Caco-2 (cell line): ENCODE measurements at places on chromosomes 12 and 14. TPM values are rescaled to one million over a fixed set of nuclear protein-coding genes. Genes with fewer than 3 reads are reported as not detected.

GRCh38 chr12:119780786-119781434, 96.2 kb downstream of the CIT start:
- no peaks in the 10 kb centered on the region for H3K27me3 ChIP-seq
- peak; percentile 51 for DNase-seq

DNA sequence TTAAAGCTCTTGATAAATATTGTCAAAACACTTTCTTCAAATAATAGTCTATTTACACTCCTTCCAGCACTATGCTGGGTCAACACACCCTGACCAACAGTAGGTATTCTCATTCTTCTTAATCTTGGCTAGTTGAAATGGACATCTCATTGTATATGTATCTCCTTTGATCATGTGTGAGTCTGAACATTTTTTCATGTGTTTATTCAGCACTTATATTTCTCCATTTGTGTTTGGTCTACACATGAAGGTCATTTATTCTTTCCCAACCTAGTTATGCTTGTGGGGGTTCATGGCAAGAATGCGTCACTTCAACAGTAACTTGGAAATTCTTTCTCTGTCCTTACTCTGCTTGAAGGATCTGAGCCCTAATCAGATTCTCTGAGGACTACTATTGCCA, 133.1 kb upstream of the ARID2 start:
- H3K27ac ChIP-seq, result peak overlapping the region; percentile 24
- H3K4me3 ChIP-seq, result no peak overlapping the region
- DNase-seq, result peak; percentile 60

- no peak overlapping the region for H3K27ac ChIP-seq
- no peaks in the 10 kb centered on the region for H3K36me3 ChIP-seq
- H3K4me3 ChIP-seq, result no peak overlapping the region
- H3K4me1 ChIP-seq, result no peaks in the 10 kb centered on the region
These were observed 199.5 kb upstream of the PLEKHG7 start for GRCh38 chr12:92503029-92503931.

GRCh38 chr12:11652351-11653040, 3.0 kb downstream of the ETV6 start:
- H3K27ac ChIP-seq, result no peak overlapping the region
- H3K27me3 ChIP-seq, result no peaks in the 10 kb centered on the region
- H3K4me3 ChIP-seq, result no peak overlapping the region
- H3K36me3 ChIP-seq, result no peaks in the 10 kb centered on the region
- DNase-seq, result no peak

Gene MTERF2
- 9.8 and 10.1 TPM in 2 replicates for total RNA-seq

Gene RAB15
- total RNA-seq, result 69.5 and 92.5 TPM in 2 replicates

Gene NDUFB1
- 105 and 115 TPM in 2 replicates for total RNA-seq

DNA sequence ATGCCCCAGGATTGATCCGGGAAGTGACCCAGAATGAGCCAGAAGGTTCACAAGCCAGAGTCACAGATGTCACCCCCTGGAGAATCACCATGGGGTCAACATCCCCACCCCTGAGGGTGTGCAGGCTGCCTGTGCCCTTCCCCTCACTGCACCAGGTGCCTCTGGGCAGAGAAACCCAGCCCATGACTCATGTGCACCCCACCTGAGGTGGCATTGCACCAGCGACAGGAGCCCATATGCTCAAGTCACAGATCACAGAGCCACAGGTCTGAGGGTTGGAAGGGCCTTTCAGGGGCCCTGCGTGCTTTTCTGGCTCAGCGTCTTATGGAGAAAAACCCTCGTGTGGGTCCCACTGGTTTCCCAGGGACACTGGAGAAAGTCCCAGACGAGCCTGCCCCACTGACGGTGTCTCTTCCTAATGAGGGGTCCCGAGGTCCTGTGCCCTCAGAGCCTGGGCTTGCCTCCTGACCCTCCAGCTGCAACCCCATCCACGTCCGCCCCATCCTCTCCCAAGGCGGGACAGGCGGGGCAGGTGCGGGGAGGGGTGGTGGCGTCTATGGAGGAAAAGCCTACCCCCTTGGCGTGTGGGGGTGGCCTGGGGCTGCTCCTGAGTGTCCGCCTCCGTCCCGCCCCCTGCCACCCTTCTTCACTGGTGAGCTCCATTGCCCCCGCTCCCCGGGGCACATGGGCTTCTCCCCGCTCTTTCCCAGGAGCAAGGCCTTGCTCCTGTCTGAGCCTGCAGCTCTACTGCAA, 47.6 kb downstream of the SLC8B1 start:
- DNase-seq, result no peak
- no peaks in the 10 kb centered on the region for H3K36me3 ChIP-seq
- H3K27ac ChIP-seq, result no peak overlapping the region
- no peaks in the 10 kb centered on the region for H3K27me3 ChIP-seq
- H3K4me1 ChIP-seq, result no peaks in the 10 kb centered on the region

Gene BDKRB2
- 1.4 and 2.0 TPM in 2 replicates for total RNA-seq

DNA sequence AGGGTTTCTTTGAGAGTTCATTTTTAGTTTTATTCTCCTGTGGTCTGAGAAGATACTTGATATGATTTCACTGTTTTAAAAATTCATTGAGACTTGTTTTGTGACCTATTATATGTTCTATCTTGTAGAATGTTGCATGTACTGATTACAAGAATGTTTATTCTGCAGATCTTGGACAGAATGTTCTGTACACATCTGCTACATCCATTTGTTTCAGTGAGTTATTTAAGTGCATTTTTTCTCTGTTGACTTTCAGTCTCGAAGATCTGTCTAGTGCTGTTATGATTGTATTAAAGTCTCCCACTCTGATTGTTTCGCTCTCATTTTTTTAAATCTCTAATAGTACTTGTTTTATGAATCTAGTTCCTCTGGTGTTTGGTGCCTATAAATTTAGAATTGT, 1319.8 kb downstream of the TMEM121 start:
- DNase-seq, result no peak
- peaks cover 26% of the 10 kb centered on the region for H3K4me1 ChIP-seq
- H3K36me3 ChIP-seq, result no peaks in the 10 kb centered on the region
- H3K27me3 ChIP-seq, result no peaks in the 10 kb centered on the region
- H3K4me3 ChIP-seq, result peak overlapping the region; percentile 28

DNA sequence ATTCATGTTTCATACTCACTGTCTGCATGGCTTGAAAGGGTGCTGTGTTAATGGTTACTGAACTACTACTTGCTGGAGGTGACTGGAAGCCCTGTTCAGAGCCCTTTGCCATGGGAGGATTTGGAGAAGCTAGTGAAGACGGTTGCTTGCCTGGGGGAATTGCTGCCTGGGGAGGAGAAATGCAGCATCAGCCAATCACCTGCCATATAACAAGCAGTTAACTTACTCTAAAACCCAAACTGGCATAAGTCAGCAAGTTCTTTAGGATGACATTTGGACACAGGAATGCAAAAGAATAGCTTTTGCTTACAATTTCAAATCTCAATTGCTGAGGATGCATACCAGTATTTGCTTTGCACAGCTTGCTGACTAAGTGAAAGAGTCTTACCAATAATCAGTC, 23.4 kb upstream of the IPO8 start:
- H3K4me1 ChIP-seq, result no peaks in the 10 kb centered on the region
- no peak overlapping the region for H3K27ac ChIP-seq
- no peak overlapping the region for H3K4me3 ChIP-seq
- no peaks in the 10 kb centered on the region for H3K36me3 ChIP-seq
- H3K27me3 ChIP-seq, result no peaks in the 10 kb centered on the region

DNA sequence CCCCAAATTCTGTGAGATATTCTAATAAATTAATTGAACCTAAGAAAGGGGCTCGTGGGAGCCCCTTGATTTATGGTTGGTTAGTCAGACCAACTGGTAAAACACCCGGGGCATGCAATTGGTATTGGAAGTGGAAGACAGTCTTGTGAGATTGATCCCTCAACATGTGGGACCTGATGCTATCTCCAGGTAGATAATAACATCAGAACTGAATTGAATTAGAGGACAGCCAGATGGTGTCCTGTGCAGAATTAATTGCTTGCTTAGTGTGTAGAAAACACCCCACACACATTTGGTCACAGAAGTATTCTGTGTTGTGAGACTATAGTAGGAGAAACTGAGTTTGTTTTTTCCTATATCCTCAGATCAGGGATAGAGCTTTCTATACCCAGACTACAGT, 22.0 kb downstream of the PYROXD1 start:
- H3K27me3 ChIP-seq, result no peaks in the 10 kb centered on the region
- H3K4me1 ChIP-seq, result no peaks in the 10 kb centered on the region
- no peak overlapping the region for H3K4me3 ChIP-seq

DNA sequence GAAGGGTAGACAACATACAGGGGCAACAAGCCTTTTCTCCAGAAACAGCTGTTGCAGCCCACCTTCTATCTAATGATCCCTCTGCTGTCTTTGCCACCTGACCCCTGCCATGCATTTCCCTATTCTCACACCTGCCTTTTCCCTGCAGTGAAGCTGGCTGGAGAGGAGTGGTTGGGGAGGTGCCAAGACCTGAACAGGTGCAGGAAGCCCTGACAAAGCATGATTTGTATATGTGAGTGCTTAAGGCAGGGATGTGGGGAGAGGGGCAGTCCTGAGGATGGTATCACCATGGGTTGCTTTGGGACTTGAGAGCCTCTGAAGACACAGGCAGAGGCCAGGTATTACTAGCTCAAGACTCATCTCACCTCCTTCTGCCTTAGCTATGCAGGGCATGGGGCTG, 2.9 kb upstream of the PFDN5 start:
- DNase-seq, result no peak
- H3K4me3 ChIP-seq, result no peak overlapping the region
- no peaks in the 10 kb centered on the region for H3K27me3 ChIP-seq
- no peak overlapping the region for H3K27ac ChIP-seq
- H3K4me1 ChIP-seq, result peaks cover 6% of the 10 kb centered on the region; the same call in 1 of the 2 replicates
- H3K36me3 ChIP-seq, result peaks cover 2% of the 10 kb centered on the region; the same call in 1 of the 2 replicates

DNA sequence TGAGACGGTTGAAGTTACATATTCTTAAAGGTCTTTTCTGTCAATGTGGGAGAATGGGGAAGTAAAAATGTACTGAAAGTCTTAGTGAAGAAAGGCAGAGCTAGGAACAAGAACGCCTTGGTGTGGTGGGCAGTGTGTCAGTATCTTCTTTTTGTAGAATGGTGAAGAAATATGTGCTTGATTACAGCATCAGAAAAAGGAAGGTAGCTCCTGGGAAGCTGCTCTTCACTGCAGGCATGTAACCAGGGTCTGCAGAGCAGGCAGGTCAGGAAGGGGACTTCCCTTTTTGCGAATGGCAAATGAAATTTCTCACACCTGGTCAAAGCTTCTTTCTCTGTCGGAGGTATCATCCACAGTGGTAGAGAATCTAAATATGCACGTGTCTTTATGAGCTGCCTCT, 226.2 kb downstream of the ADAMTS20 start:
- H3K36me3 ChIP-seq, result no peaks in the 10 kb centered on the region
- H3K27ac ChIP-seq, result no peak overlapping the region
- DNase-seq, result no peak
- no peak overlapping the region for H3K4me3 ChIP-seq
- H3K27me3 ChIP-seq, result no peaks in the 10 kb centered on the region

DNA sequence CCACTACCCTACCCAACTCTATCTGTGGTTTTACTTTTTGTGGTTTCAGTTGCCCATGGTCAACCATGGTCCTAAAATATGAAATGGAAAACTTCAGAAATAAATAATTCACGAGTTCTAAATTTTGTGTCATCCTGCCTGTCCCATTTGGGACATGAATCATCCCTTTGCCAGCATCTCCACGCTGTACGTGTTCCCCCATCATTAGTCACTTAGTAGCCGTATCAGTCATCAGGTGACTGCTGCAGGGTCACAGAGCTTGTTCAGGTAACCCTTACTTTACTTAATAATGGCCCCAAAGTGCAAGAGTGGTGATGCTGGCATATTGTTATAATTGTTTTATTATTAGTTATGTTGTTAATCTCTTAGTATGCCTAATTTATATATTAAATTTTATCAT, 209.9 kb downstream of the ITPR2 start:
- H3K36me3 ChIP-seq, result no peaks in the 10 kb centered on the region; the same call in 1 of the 2 replicates
- H3K27me3 ChIP-seq, result no peaks in the 10 kb centered on the region
- DNase-seq, result no peak
- H3K27ac ChIP-seq, result no peak overlapping the region
- H3K4me1 ChIP-seq, result peaks cover 9% of the 10 kb centered on the region

Gene NID2
- total RNA-seq, result 9.5 and 10.8 TPM in 2 replicates

GRCh38 chr14:76096257-76096656, 55.5 kb upstream of the GPATCH2L start:
- H3K4me3 ChIP-seq, result no peak overlapping the region
- H3K4me1 ChIP-seq, result no peaks in the 10 kb centered on the region
- H3K27me3 ChIP-seq, result no peaks in the 10 kb centered on the region
- DNase-seq, result no peak
- H3K36me3 ChIP-seq, result no peaks in the 10 kb centered on the region

Gene PLEKHG7
- 0.12 and 0.23 TPM in 2 replicates for total RNA-seq

- peaks cover 10% of the 10 kb centered on the region for H3K4me1 ChIP-seq
- H3K36me3 ChIP-seq, result no peaks in the 10 kb centered on the region
- H3K27ac ChIP-seq, result no peak overlapping the region
- H3K27me3 ChIP-seq, result no peaks in the 10 kb centered on the region
- no peak for DNase-seq
These were observed 94.7 kb downstream of the ERGIC2 start for GRCh38 chr12:29286081-29286790.

DNA sequence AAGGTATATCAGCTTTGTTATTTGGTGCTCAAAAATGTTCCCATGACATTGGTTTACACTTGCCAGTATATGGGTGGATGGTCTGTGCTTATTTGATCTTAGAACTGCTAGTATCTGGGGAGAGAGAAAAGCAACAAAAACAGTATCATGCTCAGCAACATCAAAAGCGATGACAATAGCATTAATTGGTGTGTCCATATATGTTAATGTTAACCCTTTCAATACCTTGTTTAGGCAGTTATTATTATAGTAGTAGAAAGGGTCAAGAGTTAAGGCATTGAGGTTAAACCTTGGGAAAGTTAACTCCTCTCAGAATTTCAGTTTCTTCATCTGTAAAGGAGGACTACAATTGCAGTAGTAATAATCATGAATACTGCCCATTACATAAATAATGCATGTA, 37.4 kb upstream of the SLC38A2 start:
- H3K27me3 ChIP-seq, result no peaks in the 10 kb centered on the region
- no peak overlapping the region for H3K27ac ChIP-seq
- H3K36me3 ChIP-seq, result no peaks in the 10 kb centered on the region
- 0 out of 2 replicates have a peak, but pooled peaks cover 3% of the 10 kb centered on the region for H3K4me1 ChIP-seq
- H3K4me3 ChIP-seq, result no peak overlapping the region

GRCh38 chr12:119544765-119545625, 48.6 kb upstream of the TMEM233 start:
- no peak overlapping the region for H3K27ac ChIP-seq
- no peaks in the 10 kb centered on the region for H3K27me3 ChIP-seq
- DNase-seq, result peak; percentile 73
- no peaks in the 10 kb centered on the region for H3K4me1 ChIP-seq

DNA sequence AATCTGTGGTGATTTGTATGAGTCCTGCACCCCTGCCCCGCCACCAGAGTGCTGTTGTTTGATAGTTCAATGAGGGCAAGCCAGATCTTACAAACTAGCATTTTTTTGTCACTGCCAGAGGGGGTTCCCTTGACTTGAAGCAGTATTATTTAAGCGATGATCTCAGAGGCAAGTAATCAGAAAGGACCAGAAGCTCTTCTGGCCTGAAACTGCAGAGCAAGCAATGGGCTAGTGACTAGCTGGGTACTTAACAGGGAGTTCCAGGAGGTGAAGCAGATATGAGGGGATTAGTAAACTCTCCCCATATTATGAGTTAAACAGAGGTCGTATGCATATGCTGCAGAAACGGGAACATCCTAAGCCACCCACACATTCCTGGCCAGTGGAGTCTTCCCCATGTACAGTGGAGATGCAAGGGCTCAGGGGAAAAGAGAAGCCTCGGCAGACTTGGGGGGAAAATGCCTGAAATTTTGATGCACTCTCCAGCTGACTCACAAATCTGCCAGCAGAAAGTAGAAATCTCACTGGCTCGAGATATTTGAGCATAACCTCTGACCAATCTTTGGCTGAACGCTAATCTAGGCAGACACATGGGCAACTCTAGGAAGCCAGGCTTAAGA, 8.3 kb upstream of the CRACR2A start:
- no peak overlapping the region for H3K4me3 ChIP-seq
- no peak overlapping the region for H3K27ac ChIP-seq
- H3K27me3 ChIP-seq, result no peaks in the 10 kb centered on the region; the same call in 1 of the 2 replicates
- H3K36me3 ChIP-seq, result no peaks in the 10 kb centered on the region
- no peaks in the 10 kb centered on the region for H3K4me1 ChIP-seq

Gene BTG1
- total RNA-seq, result 23.1 and 27.1 TPM in 2 replicates

Gene ETFBKMT
- total RNA-seq, result 1.6 and 2.1 TPM in 2 replicates
